GM23338 (cell line): ENCODE measurements at places on chromosomes 6 and 20. TPM values are rescaled to one million over a fixed set of nuclear protein-coding genes. Genes with fewer than 3 reads are reported as not detected.

Gene COL21A1
- 6.1 and 6.2 TPM in 2 replicates for total RNA-seq

- H3K4me1 ChIP-seq = no peaks in the 10 kb centered on the region; the same call in 1 of the 2 replicates
- H3K27ac ChIP-seq = no peak overlapping the region
- H3K36me3 ChIP-seq = no peaks in the 10 kb centered on the region
- H3K4me3 ChIP-seq = no peak overlapping the region
- DNase-seq = no peak
- no peaks in the 10 kb centered on the region for H3K27me3 ChIP-seq
Observed at GRCh38 chr6:89198235-89198634, 18.9 kb downstream of the GABRR1 start.

DNA sequence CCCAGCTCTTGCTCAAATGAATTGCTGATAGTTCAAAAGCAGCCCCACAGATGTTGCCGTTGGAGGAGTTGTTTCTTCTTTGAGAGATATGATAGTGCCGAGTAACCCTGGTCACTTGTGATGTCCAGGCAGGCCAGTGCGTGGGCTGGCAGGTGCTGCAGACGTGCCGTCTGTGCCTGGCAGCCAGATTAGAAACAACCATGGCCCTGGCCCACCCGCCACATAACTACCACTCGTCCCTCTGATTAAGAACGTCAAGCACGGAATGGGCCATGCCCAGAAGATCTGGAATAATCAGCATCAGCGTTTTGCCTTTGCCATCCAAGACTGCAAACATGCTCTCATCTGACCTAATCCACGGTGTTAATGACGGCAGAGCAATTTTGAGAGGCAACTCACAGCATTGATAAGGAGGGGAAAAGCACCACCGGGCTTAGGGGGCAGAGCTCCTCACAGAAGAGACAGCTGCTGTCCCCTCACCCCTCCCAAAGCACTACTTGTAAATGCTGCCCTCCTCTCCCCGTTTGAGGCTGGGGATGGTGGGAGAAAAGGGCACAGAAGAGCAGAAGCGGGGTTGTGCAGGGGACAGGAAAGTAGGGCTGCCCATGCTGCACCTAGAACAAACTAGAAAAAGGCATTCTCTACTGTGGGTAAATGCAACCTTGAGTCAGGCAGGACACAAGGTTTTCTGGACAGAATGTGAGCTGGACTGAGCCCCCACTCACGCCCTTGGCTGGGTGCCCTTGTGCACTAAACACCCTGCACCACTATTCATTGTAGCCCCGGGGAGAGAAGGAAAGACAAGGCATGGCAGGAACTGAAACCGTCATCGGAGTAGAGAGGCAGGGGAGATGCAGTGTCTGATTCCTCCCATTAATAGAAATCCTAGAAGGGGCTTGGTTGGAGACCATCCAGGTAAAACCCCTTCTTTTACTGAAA is 5.3 kb upstream of the CPNE5 start:
- peaks cover 25% of the 10 kb centered on the region for H3K27me3 ChIP-seq
- no peak overlapping the region for H3K4me3 ChIP-seq
- DNase-seq = no peak
- peaks cover 19% of the 10 kb centered on the region for H3K4me1 ChIP-seq

- no peaks in the 10 kb centered on the region for H3K27me3 ChIP-seq
- no peaks in the 10 kb centered on the region for H3K4me1 ChIP-seq
- no peak overlapping the region for H3K4me3 ChIP-seq
- DNase-seq = no peak
- H3K36me3 ChIP-seq = no peaks in the 10 kb centered on the region
- no peak overlapping the region for H3K27ac ChIP-seq
Observed at GRCh38 chr6:7978736-7979135, 68.1 kb upstream of the TXNDC5 start.
